ENCODE measurements at places on chromosomes 3 and 15.

DNA sequence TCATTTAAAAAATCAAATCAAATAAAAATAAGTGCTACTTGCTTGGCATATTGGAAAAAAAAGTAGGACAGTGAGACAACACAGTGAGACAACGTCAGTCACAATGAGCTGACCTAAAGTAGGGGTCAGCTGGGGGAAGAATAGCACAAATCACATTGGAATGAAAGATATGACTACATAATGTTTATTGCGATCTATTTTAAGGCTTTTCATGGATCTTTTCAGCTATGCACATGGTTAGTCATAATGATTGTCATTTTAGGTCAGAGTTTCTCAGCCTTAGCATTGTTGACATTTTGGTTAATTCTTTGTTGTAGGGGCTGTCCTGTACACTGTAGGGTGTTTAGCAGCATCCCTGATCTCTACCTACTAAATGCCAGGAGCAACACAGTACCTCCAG lies 44.5 kb downstream of the CMSS1 start:
- DNase-seq = peak; percentile 90

- DNase-seq = no peak
These were observed 4.4 kb downstream of the PAK6 start for GRCh38 chr15:40243126-40243810.

GRCh38 chr15:42037656-42038055 lies 16.8 kb upstream of the PLA2G4E start:
- DNase-seq = no peak

DNA sequence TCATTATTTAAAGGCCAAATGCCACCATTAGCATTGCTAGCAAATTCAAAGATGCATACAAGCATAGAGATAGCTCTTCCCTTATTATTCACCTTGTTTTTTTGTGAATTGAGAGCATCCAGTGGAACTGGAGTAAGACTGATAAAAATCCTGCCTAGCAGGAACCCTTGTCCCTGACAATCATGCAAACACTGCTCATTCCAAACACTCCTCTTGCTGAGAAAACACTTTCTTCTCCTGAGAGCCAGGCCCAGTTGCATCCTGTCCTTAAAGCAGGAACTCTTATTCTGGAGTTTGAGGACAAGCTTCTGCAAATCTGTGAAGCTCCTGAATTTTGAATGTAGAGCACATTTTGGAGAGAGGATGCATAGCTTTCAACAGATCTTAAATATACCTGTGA lies 49.3 kb upstream of the KCNMB2 start:
- no peak for DNase-seq

DNA sequence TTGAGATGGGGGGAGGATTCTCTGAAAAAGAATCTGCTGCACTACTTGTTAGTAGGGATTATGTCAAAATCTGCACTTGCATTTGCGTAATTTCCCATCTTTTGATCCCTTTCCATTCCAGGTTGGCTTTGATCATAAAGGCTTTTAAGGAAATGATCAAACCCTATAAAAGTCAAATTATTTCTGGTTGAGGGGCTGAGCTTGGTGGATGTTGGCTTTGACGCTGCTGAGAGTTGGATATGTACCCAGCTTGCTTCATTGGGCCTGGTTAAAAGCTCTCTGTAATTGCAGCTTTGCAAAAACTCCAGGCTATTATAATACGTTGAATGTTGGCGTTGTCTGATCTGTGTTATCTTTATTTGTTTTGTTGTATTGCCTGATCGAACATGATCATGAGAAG lies 12.0 kb downstream of the LRRC3B start:
- DNase-seq = no peak

DNA sequence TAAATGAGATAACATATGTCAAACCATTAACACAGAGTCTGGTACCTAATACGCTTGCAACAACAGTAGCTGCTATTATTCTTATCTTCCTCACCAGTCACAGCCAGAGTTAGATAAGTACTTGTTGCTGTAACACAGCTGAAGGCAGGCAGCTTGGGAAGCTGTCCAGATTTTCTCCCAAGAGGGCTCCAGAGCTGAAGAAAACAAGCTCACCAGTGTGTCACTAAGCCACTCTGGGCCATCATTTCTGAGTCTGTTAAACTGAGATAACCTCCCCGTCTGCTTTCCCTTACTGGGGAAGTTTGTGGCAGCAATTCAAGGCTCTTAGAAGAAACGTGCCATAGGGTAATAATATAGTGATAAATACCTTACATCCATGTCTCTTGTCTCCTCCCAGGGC lies 226.3 kb downstream of the TAFA4 start:
- DNase-seq = no peak

DNA sequence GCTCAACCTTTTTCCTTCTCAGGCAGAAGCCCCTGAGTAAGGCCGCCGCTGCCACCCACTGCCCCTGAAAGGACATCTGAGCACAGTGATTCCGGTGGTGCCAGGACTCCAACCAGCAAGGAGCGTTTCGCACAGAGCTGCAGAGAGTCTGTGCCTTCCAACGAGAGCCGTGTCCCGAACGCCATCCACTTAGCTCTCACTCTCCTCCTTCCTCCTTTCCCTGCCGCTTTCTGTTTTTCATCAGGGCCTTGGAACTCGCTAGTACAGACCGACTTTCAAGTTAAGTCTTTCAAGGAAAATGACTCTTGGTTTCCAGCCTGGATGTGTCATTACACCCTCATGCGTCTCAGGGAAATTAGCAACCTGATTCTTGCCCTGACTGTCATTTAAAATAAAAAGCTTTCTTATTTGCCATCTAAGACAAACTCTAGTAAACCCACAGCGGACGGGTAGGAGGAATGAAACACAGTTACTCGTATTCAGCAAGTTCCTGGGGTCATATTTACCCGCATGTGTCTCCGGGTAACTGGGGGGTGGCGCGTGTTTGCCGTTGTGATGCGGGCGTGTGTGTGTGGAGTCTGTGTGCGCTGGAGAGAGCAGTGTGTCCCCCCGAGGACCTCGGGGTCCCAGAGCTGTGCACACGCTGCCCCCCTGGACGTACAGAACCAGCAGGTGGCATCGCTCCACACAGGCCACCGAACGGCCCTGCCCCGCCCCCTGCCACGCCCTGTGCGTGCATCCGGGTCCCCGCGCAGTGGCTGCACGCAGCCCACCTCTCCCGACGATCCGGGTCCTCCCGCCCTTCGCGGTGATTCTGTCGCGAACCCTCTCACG lies 30.4 kb upstream of the ALDH1A3 start:
- peak; percentile 57 for DNase-seq

- no peak for DNase-seq
These were observed 40.5 kb downstream of the SLC12A6 start for GRCh38 chr15:34297059-34297458.

GRCh38 chr3:5568451-5568850 lies 380.9 kb downstream of the EDEM1 start:
- DNase-seq = no peak

- DNase-seq = no peak
These were observed at the start of gene UNC13C for GRCh38 chr15:53978253-53978906. TSS of gene UNC13C (plus strand) at chr15:53978441. CDS start at chr15:54012904, 34,463 bp downstream.

DNA sequence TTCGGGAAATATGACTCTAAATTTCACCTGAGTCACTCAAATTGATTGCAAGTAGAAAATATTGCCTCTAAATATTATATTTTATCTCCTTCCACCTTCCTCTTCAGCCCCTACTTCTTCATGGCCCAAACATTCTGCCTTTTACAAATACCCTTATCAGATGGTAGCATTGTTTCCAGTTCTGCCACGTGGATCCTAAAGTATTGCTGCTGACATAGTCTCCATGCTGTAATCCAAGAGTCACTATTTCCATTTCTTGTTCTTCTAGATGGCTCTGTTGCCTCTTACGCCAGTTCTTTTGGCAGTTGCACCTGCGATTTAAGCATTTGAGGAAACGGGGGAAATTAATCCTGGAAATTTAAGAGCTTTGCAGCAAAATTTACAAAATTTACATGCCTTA lies 13.6 kb downstream of the LMOD3 start:
- no peak for DNase-seq
